Stimulated activated CD8-positive, alpha-beta memory T cell treated with anti-CD3 and anti-CD28 coated beads, Interleukin-4, amount 100 ng/mL, for 48 hours (primary cell): ENCODE measurements at places on chromosomes 3 and 15.

DNA sequence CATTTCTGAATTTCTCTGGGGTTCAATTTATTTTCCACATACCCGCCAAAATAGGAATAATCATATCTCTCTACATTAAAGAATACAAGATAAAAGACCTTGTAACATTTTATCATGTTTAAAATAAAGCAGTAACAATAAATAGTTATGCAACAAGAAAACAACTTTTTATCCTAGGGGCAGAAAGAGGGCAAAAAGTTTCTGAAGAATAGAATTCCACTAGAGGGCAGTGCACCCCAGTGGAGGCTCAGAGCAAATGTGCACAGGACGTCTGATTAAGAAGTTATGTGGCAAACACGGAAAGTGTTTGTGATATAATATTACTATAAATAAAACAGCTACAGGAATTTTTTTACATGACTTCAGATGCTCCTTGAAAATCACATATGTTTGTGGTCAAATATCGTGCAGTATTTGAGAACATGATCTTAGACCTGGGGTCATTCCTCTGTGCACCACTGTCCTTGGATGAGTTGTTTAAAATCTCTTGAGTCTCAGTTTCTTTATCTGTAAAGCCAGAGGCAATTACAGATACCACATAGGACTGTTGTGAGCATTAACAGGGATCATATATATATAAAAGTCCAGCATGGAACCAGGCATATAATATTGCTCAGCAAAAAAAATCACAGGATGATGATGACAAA lies 13.2 kb upstream of the PIK3R4 start:
- DNase-seq = peak; percentile 62

- no peak for DNase-seq
Observed at GRCh38 chr3:31829826-31830426, 151.1 kb downstream of the OSBPL10 start.

DNA sequence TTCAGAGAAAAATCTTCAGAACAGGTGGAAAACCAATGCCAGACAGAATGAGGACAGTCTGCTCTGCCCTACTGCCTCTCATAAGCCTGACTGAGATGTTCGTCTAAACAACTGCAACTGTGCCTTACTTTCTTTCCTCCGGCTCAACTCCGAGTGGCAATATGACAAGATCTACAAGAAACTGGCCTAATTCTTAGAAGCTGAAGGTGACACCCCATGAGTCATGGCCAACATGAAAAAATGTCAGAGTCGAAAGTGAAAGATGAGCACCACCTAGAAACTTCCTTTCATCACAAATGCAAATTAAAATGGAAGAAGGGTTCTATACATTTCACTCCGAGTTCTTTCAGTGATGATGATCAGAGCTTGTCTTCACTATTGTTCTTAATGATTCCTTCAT lies 12.9 kb downstream of the PCYT1A start:
- peak; percentile 68 for DNase-seq

- no peak for DNase-seq
Observed at GRCh38 chr3:23865595-23866396, 51.0 kb downstream of the NKIRAS1 start.

GRCh38 chr3:134229038-134229437 lies 21.6 kb downstream of the RYK start:
- no peak for DNase-seq

DNA sequence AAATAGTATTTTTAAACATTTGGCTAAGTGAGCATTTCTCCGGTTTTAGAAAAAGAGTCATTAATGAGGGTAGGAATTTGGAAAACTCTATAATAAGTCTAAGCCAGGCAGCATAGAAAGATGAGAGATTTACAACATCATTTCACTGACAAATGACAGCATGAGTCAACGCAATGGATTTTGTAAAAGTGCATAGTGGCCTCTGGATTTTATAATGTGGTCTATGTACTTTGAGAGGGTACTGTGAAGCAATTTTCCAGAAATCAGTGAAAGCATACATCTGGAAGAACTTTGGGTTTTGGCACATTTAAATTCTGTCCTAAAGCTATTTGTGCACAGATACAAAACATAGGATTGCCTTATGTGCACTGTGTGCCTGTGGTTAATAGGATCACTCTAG lies 130.8 kb upstream of the CCNL1 start:
- no peak for DNase-seq

GRCh38 chr15:56222302-56222701 lies 21.4 kb downstream of the RFX7 start:
- DNase-seq = no peak

- peak; percentile 12 for DNase-seq
Observed at GRCh38 chr3:186138272-186138981, 29.5 kb upstream of the ETV5 start.

DNA sequence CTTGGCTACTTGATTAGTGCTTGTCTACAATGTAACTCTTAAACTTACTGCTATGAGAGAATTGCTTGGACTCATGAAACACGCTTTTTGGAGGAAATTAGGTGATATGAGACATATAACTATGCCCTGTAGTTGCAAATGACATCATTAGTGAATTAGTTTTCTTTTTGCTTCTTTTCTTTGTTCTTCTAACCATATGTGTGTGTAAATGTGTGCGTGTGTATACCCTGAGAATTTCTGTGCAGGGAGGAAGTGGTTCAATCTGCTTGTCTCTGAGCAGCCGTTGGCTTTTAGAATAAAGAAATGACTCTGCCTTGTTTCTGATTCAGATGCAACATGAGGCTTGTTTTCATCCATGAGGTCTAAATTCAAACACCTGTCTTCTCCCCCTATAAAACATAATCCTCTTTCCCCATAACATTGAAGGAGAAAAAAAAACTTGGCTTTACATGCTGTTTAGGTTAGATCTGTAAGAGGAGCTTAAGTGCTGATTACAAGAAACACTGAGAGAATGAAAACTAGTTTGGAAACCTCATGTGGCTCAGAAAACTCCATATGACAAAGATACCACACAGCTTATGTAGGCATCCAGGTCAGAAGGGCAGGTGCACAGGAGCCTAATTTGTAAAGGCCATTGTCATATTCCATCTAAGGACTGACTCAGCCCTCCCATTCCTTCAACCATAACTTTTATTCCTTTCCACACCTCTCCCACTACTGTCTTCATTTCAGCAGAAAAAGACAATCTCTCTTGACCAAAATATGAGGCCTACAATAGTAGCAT lies 30.5 kb upstream of the BLM start:
- no peak for DNase-seq

GRCh38 chr3:32630266-32630665 lies 54.7 kb upstream of the CNOT10 start:
- no peak for DNase-seq

DNA sequence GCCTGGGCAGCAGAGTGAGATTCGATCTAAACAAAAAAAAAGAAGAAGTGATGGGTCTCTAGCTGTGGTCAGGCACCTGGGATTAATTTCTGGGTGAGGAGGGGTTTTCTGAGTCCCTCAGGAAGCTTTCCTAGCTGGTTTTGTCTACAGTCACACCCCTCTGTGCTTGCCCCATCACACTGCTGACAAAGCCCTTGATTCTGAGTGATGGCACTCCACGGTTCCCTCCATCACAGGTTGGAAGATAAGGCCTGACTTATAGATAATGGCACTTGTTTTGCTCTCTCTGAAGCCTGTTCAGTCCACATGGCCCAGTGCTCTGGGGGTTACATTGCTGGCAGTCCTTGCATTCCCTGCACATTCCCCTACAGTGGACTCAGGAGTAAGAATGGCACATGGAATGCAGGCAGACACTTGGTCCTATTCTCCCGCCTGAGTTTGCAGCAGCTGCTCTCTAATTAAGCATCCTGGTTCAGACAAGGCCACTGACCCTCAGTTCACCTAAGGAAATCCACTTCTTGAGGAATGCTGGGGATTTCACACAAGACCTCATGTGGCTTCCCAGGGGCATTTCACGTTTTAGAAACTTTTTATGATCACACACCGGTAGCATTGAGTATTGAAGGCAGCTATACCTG lies 81.0 kb upstream of the NMNAT3 start:
- no peak for DNase-seq

DNA sequence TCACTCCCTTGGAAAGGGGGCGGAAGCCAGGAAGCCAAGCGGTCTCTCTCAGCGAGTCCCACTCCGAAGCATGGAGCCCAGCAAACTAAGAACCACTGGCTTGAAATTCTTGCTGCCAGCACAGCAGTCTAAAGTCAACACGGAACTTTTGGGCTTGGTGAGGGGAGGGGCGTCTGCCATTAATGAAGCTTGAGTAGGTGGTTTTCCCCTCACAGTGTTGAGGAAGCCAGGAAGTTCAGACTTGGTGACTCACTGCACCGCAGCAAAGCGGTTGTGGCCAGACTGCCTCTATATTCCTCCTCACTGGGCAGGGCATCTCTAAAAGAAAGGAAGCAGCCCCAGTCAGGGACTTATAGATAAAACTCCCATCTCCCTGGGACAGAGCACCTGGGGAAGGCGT lies 665.4 kb upstream of the CBLB start:
- peak; percentile 66 for DNase-seq

DNA sequence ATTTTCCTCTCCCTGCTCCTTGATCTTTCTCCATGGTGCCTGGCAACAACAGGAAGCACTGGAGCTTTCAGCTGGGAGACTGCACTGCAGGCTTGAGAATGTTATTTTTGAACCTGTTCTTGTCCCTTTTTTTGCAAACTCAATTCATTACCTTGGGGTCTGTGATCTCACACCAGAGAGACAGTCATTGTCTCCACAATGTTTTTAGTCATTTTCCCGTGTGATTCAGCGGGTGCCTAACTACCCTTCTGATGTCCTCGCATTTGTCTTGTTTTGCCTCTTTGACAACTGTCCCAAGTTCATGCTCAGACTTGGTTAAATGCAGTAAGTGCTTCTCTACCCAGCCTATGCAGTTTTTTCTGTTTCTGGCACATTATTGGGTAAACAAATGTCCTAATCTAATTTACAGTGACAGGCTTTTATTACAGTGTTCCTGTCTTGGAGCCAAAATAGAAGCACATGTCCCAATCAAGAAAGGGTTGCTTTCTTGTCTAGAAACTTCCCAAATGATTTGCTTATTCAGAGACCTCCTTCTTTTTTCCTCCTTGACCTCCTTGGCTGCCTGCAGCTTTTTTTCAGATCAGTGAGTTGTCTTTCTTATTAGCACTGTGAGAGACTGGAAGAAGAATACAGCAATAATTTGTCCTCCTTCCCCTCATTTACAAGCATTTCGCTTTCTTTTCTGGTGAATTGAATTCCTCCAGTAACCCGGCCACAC lies 162.4 kb downstream of the NSUN3 start:
- DNase-seq = no peak

- DNase-seq = peak; percentile 69
Observed at GRCh38 chr3:58824285-58824684, 157.7 kb upstream of the FAM3D start.

DNA sequence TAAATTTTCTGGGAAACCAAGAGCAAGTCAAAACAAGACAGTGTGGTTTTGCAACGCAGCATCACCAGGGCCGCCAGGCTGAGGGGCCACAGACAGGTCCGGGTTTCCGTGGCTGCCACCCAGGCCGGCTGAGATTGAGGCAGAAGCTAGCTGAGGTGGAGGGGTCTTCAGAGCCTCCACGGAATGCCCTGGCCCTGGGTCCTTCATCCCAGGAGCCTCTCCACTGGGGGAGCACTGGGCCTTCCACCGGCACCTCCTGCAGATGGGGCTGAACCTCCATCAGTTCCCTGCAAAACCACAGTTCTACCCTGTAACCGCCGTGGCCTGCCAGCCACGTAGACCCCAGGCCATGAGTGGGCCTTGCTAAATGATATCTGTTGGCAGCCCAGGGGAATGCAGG lies 152.7 kb downstream of the CHSY1 start:
- peak; percentile 37 for DNase-seq
